ENCODE measurements at places on chromosomes 7 and 10.

GRCh38 chr10:126902157-126902556, 3.1 kb upstream of the DOCK1 start:
- H3K36me3 ChIP-seq, result no peaks in the 10 kb centered on the region
- no peak overlapping the region for H3K27ac ChIP-seq
- no peaks in the 10 kb centered on the region for H3K27me3 ChIP-seq
- peaks cover 5% of the 10 kb centered on the region for H3K4me1 ChIP-seq

DNA sequence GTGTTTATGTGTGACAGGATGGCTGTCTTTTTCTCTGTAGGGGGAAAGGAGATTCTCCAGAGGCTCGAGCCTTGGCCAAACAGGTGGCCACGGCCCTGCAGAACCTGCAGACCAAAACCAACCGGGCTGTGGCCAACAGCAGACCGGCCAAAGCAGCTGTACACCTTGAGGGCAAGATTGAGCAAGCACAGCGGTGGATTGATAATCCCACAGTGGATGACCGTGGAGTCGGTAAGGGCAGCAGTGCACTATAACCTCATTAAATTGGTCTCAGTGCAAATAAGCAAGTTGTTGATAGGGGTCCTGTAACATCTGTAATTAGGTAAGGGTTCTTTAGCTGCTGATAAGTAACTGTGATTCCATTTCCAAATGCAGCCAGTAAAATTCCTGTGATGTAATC, 56.4 kb downstream of the AP3M1 start:
- DNase-seq, result no peak
- H3K36me3 ChIP-seq, result peaks cover 31% of the 10 kb centered on the region
- no peak overlapping the region for H3K4me3 ChIP-seq
- H3K27me3 ChIP-seq, result no peaks in the 10 kb centered on the region

DNA sequence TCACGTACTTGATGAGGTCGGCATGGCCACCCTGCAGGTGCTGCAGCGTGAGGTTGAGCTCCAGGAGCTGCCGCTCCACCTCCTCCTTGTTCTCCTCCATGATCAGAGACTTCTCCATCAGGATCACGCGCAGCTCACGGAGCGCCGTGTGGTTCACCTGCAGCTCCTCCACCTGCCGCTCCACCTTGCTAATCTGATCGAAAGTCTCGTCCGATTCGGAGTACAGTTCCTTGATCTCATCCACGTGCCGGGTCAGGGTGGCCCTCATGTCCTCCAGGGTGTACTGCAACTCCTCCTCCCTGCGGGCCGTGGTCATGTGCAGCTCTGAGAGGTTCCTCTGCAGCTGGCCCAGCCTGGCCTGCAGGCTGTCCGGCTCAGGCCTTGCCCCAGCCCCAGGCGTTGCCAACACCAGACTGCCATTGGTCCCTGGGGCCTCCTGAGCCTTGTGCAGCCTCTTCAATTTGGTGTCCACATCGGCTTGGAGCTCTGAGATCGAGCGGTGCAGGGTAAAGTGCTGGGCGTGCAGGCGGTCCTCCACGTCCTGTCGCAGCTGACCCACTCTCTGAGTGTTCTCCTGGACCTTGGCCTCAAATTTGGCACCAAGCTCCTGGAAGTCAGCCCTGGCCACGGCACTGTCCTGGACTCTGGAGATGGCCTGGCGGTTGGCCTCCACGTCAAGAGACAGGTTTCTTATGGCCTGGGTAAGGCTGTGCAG, 13.9 kb downstream of the MMRN2 start:
- H3K27me3 ChIP-seq, result no peaks in the 10 kb centered on the region
- H3K4me3 ChIP-seq, result no peak overlapping the region
- no peaks in the 10 kb centered on the region for H3K36me3 ChIP-seq
- no peak for DNase-seq

GRCh38 chr10:11425676-11426075, 185.8 kb downstream of the USP6NL start:
- no peak overlapping the region for H3K27ac ChIP-seq
- H3K36me3 ChIP-seq, result no peaks in the 10 kb centered on the region
- no peaks in the 10 kb centered on the region for H3K27me3 ChIP-seq
- H3K4me1 ChIP-seq, result no peaks in the 10 kb centered on the region
- no peak for DNase-seq

GRCh38 chr10:132614431-132615340, 77.1 kb downstream of the INPP5A start:
- no peak for DNase-seq
- no peaks in the 10 kb centered on the region for H3K36me3 ChIP-seq
- no peaks in the 10 kb centered on the region for H3K27me3 ChIP-seq
- H3K27ac ChIP-seq, result no peak overlapping the region
- no peak overlapping the region for H3K4me3 ChIP-seq
- H3K4me1 ChIP-seq, result no peaks in the 10 kb centered on the region

- DNase-seq, result no peak
- H3K36me3 ChIP-seq, result peaks cover 22% of the 10 kb centered on the region
- H3K27me3 ChIP-seq, result no peaks in the 10 kb centered on the region
- no peaks in the 10 kb centered on the region for H3K4me1 ChIP-seq
These were observed 22.6 kb downstream of the HSPB1 start for GRCh38 chr7:76325092-76325491.

- H3K27me3 ChIP-seq, result no peaks in the 10 kb centered on the region
- H3K4me1 ChIP-seq, result no peaks in the 10 kb centered on the region
- H3K4me3 ChIP-seq, result no peak overlapping the region
- H3K36me3 ChIP-seq, result no peaks in the 10 kb centered on the region
These were observed 859.8 kb downstream of the LRMDA start for GRCh38 chr10:76291175-76291574.

GRCh38 chr7:125934955-125935354, 1005.3 kb upstream of the POT1 start:
- H3K36me3 ChIP-seq, result peaks cover 8% of the 10 kb centered on the region
- H3K27ac ChIP-seq, result no peak overlapping the region
- DNase-seq, result no peak
- H3K4me3 ChIP-seq, result no peak overlapping the region
- H3K27me3 ChIP-seq, result no peaks in the 10 kb centered on the region

GRCh38 chr7:90816511-90817142, 220.5 kb downstream of the CDK14 start:
- H3K27ac ChIP-seq, result no peak overlapping the region
- no peak for DNase-seq
- H3K36me3 ChIP-seq, result no peaks in the 10 kb centered on the region
- no peaks in the 10 kb centered on the region for H3K4me1 ChIP-seq
- H3K27me3 ChIP-seq, result no peaks in the 10 kb centered on the region

- H3K36me3 ChIP-seq, result no peaks in the 10 kb centered on the region
- H3K27ac ChIP-seq, result no peak overlapping the region
- DNase-seq, result no peak
- no peaks in the 10 kb centered on the region for H3K27me3 ChIP-seq
- no peaks in the 10 kb centered on the region for H3K4me1 ChIP-seq
- no peak overlapping the region for H3K4me3 ChIP-seq
These were observed 575.2 kb downstream of the KCNMA1 start for GRCh38 chr10:77062381-77062780.

DNA sequence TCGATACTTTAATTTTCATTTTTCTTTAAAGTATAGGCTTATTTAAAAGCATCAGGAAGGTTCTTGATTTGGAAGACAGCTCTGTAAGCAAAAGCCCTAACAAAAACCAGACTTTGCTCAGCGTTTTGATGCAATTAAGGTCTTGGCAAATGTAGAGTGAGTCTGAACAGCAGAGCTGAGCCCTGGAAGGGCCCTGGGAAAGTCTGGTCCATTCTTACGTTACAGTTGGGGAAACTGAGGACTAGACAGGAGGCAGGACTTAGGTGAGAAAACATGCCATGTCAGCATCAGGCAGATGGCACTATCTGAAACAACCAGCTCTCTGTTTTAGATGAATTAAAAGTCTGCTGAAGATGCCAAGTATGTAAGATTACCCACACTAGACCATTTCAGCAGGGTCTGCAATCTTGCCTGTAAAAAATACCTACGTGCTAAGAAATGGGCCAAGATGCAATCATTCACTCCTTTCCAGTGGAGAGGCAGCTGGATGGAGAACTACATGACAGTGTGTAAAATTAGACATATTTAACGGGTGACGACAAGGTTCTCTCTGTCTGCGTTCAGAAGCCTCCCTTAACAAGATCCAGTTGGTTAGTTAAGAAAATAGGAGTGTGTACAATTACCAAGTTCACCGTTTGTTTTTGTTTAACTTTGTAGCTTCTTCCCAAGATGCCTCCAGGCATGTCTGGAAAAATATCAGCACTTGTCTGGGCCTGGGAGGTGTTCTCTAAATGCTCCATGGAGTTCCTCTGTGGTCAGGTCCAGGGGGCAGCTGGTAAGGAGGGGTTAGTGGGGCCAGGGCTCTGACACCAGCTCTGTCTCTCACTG, 502.3 kb upstream of the ZMIZ1 start:
- H3K36me3 ChIP-seq, result no peaks in the 10 kb centered on the region
- no peaks in the 10 kb centered on the region for H3K27me3 ChIP-seq
- 0 out of 2 replicates have a peak, but pooled peaks cover 2% of the 10 kb centered on the region for H3K4me1 ChIP-seq

GRCh38 chr10:113434950-113435349, 117.9 kb upstream of the HABP2 start:
- H3K4me3 ChIP-seq, result no peak overlapping the region
- no peaks in the 10 kb centered on the region for H3K27me3 ChIP-seq
- no peaks in the 10 kb centered on the region for H3K36me3 ChIP-seq
- H3K27ac ChIP-seq, result no peak overlapping the region
- H3K4me1 ChIP-seq, result no peaks in the 10 kb centered on the region
- DNase-seq, result no peak

DNA sequence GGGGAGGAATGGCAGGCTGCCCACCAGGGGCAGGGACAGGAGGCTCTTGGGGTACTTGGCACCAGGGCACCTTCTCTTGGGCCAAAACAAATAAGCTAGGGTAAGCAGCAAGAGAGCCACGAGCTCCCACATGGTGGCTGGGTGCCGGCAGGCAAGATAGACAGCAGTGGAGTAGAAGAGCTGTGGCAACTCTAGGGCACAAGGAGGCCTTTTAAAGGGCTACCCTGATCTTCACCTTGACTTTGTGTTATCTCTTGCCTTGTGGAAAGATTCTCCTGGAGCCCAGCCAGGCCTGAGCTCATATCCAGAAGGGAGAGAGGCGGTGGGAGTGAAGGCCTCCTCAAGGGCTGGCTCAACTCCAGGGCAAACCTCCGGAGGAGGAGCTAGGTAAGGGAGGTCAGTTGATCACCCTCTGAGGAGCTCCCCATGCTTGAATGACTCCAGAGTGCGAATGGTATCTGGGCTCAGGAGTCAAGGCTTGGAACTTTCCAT, at the start of gene CYP17A1:
Gene CYP17A1 (minus strand): TSS at position 184 of the 492 bp plus-strand sequence. CDS start 52 bp downstream, at position 132.
- H3K27ac ChIP-seq, result no peak within 1 kb of the TSS
- H3K4me3 ChIP-seq, result no peak within 1 kb of the TSS
- peaks cover 1% of the 10 kb centered on the region for H3K4me1 ChIP-seq
- no peak for DNase-seq
- H3K27me3 ChIP-seq, result no peaks in the 10 kb centered on the region
- H3K36me3 ChIP-seq, result no peaks in the 10 kb centered on the region

DNA sequence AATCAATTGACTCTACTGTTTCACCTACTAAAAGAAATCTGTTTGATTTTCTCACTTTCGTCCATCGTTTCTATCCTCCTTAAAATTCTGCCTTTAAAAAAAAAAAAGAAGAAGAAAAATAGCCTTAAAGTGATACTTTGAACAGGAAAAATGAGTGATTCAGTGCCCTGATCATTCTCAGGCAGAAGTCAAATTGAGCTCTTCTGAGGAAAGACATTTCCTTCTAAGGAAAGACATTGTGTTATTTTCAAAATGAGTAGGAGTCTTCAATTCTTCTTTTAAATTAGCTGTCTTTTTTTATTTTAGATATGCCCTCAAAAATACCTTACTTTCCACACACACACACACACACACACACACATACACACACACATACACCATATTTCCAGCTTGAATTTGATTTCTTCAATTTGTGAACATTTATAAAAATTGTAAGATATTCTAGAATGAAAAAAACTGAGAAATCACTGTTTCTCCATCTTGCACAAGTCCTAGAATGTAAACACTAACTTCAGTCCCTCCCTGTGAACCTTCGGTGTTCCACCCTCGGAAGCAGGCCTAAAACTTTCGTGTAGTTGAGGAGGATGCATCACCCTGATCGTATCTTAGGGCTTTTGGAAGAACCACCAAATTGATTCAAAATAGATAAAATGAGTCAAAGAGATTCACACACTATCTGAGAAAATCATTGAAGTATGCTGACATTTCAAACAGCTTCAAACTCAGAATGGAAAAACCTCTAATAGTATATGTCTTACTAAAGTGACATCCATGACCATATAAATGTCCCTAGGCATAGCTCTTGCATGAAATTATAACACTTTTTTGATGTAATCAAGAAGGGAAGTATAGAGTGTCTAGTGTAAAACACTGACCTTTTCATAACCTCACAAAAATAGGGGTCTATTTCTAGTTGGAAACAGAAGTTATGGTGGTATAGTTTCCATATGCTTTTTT, 270.8 kb downstream of the GATA3 start:
- no peak overlapping the region for H3K4me3 ChIP-seq
- no peak for DNase-seq
- no peaks in the 10 kb centered on the region for H3K4me1 ChIP-seq
- no peak overlapping the region for H3K27ac ChIP-seq
- no peaks in the 10 kb centered on the region for H3K27me3 ChIP-seq
- no peaks in the 10 kb centered on the region for H3K36me3 ChIP-seq

- H3K27me3 ChIP-seq, result no peaks in the 10 kb centered on the region
- no peaks in the 10 kb centered on the region for H3K36me3 ChIP-seq
- DNase-seq, result no peak
- no peak overlapping the region for H3K27ac ChIP-seq
- H3K4me1 ChIP-seq, result no peaks in the 10 kb centered on the region
These were observed 75.8 kb upstream of the LRRC17 start for GRCh38 chr7:102836977-102837376.

DNA sequence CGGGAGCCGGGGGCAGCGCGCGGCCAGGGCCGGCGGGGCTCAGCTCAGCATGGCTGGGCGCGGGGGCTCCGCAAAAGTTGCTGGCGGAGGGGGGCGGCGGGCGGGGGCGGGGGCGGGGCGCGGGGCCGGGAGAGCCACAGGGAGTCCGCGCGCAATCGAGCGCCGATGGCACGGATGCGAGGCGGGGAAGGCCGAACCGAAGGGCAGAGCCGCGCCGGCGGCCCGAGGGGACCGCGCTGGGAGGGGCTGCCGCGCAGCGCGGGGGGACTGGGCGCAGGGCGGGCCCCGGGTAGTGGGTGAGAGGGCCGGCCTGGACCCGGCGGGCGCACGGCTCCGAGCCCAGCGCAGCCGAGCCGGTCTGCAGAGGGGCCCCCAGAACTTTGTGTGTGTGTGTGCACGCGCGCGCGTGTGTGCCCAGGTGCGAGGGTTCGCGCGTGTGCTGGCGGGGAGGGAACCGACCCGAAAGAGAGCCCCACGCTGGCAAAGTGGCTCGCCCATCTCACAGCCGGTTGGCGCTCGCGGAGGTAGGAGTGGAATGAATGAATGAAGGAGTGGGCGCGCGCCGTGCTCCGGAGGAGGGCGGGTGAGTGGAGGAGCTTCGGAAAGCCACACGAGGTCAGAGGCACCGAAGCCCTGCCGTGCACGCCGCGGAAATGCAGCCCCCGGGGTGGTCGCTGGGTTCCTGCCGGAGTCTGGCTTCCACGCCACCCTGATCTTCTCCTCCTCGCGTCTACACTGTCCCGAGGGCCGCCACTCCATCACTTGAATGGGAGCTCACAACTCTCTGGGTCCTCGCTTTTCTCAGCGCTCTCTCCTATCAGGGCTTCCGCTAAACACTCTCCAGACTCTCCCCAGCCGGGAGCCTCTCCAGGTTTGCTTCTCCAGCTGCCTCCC, at the start of gene HIPK2:
Gene HIPK2 (minus strand): TSS at position 51 of the 894 bp plus-strand sequence. CDS start 375 bp downstream, outside the sequence.
- no peak for DNase-seq
- no peaks in the 10 kb centered on the region for H3K36me3 ChIP-seq
- no peaks in the 10 kb centered on the region for H3K4me1 ChIP-seq
- H3K4me3 ChIP-seq, result peak within 1 kb of the TSS; percentile 98
- no peak within 1 kb of the TSS for H3K27ac ChIP-seq
- peaks cover 11% of the 10 kb centered on the region for H3K27me3 ChIP-seq
